CD4-positive, alpha-beta T cell treated with Interleukin-17A for 4 hours (primary cell): ENCODE measurements at places on chromosomes 2 and 18.

- DNase-seq, result no peak
Observed at GRCh38 chr2:120659275-120659977, 76.2 kb upstream of the GLI2 start.

GRCh38 chr18:31301201-31301655 is 16.7 kb upstream of the DSG1 start:
- no peak for DNase-seq

- DNase-seq, result no peak
Observed at GRCh38 chr2:231321021-231321420, 74.5 kb upstream of the B3GNT7 start.

GRCh38 chr2:44731505-44731904 is 210.0 kb upstream of the SIX3 start:
- no peak for DNase-seq

DNA sequence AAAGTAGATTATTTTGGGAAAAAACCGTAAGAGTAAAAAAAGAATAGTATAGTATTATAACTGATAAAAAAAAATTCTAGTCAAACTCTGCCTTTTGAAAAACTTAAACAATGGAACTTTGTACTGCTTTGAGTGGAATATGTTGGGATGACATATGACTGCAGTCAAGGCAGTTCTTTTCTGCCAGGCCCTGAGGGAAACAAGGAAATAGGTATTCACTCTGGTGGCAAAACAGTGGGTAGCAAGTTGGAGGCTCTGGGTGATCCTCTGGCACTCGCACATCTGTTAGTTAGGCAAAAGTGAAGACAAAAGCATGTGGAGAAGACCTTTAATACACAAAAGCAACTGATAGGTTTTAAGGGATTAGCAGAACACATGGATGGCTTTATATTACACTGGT is 102.2 kb downstream of the ARHGEF33 start:
- DNase-seq, result no peak

- no peak for DNase-seq
Observed at GRCh38 chr2:143841935-143842334, 678.0 kb downstream of the ZEB2 start.

- DNase-seq, result peak; percentile 80
Observed at GRCh38 chr2:241315879-241316631, at the start of gene SEPTIN2. TSS of gene SEPTIN2 (plus strand) at chr2:241315925. CDS start at chr2:241324233, 8,308 bp downstream.

DNA sequence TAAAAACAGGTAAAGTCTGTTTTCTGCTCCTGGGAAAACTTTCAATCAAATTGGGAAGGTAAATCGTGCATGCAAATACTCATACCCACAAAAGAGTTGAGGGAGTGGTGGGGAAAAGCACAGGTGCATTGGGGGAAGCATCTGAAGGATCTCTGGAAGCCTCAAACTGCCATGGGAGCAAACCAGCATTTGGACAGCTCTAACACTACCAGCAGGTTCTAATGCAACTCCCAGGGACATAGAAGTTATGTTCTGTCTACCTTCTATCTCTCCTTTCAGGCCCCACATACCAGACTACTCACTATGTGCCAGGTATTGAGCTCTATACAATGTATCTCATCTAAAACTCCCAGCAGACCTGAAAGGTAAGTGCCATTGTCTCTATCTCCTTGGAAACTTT is 933.7 kb downstream of the NRXN1 start:
- DNase-seq, result no peak

DNA sequence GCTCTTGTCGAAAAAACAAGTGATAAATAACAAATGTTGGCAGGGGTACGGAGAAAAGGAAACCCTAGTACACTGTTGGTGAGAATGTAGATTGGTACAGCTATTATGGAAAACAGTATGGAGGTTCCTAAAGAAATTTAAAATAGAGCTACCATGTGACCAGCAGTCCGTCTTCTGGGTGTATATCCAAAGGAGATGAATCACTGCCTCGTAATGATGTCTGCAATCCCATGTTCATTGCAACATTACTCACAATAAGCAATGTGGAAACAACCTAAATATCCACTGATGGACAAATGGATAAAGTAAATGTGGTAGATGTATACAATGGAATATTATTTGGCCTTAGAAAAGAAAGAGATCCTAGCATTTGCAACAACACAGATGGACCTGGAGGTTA is 50.6 kb downstream of the SLC16A14 start:
- no peak for DNase-seq

DNA sequence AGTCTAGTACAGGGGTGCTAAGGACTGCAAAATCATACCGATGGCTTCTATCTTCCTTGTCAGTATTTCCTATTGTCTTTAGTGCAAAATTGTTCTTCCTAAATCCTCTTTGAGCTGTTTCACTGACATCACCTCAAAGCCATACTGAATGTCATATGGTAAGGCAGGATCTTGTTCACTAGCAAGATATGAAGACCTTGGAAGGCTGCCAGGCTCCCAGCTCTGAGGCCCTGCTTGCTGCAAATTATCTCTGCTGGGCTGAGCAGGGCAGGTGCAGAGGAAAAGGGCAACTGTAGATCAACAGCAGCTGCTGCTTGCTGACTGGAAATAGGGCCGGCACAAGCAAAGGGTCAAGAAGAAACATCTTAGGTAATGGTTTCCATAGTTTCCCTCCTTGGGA is 58.2 kb downstream of the PMAIP1 start:
- DNase-seq, result peak; percentile 21

- no peak for DNase-seq
Observed at GRCh38 chr2:72128059-72128842, 19.4 kb downstream of the CYP26B1 start.

DNA sequence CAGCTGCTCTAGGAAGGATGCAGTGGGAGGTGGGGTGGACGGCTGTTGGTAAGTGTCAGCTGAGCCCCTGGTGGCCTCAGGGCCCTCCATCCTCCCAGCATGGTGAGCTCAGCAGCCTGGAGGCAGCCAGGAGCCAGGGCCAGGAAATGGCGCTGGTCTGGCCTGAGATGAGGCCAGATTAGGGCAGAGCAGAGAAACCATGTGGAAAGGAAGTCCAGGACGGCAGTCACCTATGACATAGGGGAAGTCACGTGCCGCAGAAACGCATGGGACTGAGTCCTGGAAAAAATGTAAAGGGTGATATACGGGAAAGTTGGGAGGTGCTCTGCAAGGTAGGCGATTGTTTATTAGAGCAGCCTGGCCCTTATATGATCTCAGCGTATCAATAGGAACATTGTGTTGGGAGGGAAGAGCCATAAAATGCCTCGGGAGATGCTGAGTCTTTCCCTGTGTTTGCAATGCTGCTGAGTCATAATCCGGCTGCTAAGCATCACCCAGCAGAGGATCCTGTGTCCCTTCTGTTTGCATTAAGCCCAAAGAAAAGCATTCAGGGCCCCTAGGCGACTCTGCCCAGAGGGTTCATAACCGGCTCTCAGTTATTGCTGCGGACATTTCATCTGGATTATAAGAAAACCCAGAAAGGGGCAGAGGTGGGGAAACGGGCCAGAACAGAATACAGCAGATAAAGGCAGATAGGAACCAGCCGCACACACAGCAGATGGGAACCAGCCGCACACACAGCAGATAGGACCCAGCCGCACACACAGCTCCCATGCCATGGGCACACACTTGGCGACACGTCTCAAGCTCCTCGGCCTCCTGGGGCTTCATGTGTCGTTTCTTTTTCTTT is 30.3 kb upstream of the B3GNT7 start:
- DNase-seq, result no peak

GRCh38 chr2:33457556-33458247 is 18.7 kb upstream of the RASGRP3 start:
- no peak for DNase-seq

DNA sequence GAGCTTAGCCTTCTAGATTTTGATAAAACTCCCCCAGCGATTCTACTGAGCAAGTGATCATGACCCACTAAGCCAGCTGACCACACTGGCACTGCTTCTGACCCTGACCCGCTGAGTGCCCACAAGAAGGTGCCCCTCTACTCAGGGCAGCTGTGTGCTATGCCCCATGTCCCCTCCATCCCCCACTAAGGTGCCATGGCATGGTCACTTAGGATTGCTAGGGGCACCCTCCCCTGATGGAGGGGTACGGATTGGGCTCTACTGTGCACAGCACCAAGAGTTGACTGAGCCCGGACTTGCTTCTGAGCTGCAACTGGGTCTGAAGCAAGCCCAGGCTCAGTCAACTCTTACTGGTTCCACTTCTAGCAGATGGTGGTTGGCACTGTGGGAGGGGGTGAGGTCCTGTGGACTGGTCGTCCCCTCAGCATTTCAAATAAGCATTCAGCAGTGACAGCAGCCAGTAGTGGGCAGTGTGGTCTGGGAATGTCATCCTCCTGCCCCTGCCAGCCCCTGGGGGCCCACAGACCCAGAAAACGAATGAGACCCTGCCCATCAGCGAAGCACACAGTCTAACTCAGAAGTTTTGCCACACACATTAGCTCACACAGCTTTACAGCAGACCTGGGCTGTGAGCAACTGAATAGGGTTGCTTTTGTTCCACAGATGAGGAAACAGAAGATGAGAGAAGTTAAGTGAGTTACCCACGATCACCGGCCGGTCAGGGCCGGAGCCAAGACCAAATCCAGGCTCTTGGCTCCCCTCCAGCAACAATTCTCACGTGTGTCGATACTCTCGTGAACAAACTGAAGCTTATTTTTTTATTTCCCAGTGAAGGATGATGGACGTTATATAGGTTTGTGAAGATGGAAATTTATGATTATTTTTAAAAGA is 52.1 kb upstream of the FOSL2 start:
- DNase-seq, result no peak

DNA sequence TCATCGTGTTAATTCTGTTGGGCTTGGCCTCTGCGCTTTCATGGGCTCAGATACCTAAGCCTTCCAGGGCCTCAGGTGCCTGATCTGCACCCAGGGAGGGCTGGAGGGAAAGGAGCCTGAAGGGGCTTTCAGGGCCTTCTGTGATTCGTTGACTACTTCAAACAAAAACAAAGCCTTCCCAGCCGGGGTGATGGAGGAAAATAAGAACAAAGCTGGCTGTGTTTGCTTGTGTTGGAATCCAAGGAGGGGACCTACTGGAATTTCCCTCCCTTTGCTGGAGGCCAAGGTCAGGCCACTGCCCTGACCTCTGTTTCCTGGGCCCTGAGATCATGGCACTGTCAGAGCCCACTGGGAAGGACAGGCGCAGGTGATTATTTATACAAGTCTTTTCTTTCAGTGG is 135.3 kb downstream of the KLHL29 start:
- DNase-seq, result no peak

DNA sequence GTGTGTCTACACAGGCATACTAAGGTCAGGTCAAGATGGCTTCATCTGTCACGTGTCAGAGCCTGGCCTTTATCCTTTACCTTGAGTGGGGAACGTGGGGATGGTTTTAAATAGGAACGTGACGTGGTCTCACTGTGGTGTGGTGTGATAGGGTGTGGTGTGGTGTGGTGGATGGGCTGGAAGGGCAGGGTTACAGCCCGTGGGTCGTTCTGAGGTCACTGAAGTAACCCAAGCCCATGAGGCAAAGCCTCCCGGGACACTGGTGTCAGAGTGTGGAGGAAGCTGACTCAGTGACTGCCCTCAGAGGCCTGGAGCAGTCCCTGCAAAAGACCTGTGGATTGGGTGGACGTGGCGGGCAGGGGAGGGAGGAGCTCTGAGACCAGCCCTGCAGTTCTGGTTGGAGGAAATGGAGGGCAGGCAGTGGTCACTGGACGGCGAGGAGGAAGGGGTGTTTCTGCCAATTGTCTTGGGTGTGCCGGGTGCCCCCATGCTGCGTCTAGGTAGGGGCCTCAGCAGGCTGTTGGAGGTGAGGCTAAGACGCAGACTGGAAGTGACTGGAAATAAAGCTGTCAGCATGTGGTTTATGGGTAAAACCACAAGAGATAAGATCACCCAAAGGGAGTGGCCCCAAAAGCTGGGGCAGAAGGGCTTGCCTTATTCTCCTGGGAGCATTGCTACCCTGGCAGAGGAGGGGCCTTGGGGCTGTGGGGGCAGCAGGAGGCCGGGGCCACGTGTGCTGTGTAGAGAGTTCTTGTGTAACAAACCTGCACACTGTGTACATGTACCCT is 84.8 kb downstream of the SH3RF3 start:
- DNase-seq, result peak; percentile 47

GRCh38 chr2:27309651-27310050 is 1.4 kb upstream of the UCN start:
- DNase-seq, result no peak

- no peak for DNase-seq
Observed at GRCh38 chr18:79937103-79937860, 14.2 kb downstream of the SLC66A2 start.

DNA sequence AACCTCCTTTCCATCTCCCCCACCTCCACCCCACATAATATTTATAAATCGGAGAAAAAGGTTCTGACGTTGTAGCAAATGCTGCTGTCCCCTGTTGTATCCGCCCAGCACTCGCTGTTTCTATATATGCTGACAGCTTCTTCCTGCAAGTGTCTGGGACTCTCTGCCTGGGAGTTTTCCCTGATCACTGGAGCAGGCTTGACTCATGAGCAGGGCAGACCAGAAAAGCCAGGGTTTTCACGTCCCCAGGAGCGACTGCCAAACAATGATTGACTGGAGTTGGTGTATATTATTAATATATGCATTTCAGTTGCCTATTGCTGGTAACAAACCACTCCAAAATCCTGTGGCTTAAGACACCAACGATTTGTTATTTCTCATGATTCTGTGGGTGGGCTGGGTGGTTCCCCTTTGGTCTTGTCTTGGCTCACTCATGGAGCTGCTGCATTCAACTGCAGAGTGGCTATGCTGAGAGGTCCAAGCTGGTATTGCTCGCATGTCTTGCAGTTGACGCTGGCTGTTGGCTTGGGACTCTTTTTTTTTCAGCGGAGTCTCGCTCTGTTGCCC is 21.2 kb upstream of the ASXL2 start:
- no peak for DNase-seq

GRCh38 chr18:70289351-70290312 is 787 bp downstream of the SOCS6 start:
- DNase-seq, result peak; percentile 7

DNA sequence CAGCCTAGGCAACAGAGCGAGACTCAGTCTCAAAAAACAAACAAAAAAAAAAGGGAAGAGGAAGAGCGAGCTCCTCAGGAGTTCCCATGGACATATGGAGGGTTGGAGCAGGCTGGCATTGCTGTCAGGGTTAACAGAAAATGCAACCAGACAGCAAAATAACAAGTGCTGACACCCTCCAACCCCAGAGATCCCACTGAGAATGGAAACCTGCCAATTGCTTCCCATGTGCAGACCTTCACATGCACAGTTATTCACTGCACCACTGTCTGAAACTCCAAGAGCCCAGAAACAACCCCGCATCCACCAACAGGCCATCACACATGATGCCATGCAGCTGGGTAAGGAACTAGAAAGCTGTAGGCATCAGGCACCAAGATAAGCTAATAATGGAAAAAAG is 43.5 kb downstream of the TFCP2L1 start:
- DNase-seq, result no peak
